Hematopoietic multipotent progenitor cell treated with erythropoietin and hydrocortisone succinate and interleukin-3 and kit ligand, for 15 days (in vitro differentiated cells): ENCODE measurements at places on chromosomes 4 and X.

DNA sequence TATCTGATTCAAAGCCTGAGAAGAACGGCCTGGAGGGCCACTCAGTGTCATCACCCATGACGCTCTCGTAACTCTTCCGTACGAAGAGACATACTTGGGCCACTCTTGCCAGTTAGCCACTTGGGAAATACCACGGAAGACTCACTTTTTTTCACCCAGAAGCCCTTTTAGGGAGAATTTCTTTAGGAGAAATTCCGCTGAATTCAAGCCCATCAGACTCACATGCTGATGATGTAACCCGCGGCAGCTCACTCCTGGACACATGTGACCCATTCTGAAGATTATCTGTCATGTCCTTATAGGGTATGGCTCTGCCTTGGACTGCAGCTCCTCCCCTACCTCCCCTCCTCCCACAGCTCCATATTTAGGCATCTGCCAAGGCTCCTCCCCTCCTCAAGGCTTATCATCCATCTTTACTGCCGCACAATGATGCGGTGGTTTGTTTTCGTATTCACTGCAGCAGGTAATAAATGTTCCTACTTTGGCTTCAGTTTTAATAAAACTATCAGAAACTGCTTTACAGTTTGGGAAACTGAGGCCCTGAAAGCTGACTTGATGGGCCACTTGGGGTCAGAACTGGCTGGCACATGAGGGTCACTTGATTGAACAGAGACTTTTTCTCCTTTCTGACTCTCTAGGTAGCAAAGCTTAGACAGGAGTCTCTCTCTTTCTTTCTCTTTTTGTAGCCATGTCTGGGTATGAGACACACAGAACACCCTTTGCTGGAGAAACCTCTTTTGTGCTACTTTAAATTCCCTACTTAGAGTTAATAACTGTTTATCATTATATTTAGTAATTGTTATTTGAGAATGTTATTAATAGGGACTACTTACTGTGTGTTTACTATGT lies 42.1 kb downstream of the RHOH start:
- DNase-seq: peak; percentile 22

DNA sequence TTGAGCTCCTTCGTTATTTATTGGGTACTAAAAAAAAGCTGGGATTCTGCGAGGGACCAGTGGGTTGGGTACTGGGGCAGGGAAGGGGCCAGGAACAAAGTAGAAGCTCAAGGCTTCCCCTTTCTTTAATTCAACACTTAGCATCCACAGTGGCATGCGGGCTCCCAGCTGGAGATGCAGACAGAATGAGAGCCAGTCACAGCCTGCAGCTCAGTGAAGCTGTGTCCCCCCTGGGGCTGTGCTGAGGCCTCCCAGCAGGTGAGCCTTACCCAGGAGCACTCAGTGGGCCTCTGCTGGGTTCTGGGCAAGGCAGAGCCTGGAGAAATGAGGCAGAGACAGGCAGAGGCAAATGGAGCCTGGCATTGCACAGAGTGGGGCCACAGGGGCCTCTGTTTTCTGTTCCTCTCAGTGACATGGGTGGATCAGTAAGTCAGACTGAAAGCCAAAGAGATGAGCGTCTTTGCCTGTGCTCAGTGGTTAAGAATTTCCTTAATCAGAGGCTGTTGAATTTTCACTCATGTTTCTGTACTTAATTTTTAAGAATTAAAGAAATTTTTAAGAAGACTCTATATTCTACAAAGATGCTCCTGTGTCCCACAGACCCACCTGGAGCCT lies 181.4 kb upstream of the RBPJ start:
- DNase-seq: no peak

DNA sequence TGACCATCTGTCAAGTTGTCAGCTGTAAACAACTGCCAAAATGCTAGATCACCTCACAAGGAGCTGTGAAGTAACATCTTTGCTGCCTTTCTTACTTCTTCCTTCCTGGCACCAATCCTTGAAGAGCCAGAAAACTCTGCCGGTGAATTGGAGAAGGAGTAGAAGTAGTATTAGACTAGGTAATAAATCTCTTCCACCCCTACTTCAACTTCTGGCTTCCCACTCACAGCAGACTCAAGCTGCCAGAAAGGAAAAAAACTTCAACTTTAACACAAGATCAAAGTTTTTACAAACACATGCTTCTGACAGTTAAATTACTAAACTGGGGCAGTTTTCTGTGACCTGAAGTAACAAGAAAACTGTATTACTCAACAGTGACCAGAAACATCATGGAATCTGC lies 164.7 kb upstream of the SLC7A11 start:
- no peak for DNase-seq

DNA sequence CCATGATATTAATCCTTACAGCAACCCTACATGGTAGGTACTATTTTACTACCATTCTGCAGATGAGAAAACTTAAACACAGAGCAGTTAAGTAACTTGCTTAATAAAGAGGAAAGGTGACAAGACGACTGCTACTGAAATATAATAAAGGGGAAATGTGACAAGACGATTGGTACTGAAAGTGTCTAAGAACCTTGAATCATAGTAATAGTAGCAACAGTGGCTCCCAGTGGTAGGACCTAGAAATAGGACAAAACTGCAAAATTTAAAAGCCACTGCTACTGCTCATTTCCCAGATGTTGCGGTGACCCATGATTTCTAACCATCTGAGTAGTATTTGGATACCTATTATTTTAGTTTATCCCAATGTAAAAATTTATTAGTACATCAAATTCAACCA lies 89.5 kb downstream of the TASL start:
- no peak for DNase-seq

DNA sequence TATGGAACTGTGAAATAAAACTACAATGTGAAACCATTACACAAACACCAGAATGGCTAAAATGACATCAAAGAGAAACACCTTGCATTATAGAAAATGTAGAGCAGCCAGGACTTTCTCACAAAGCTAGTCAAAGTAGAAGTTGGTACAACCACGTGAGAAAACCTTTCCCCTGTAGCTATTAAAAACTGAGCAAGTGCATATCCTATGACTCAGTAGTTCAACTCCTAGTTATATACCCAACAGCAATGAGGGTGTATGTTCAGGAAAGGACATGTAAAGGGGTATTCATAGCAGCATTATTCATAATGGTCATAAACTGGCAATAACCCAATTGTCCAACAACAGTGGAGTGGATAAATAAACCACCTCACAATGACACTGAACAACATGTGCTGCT lies 177.5 kb upstream of the NUDT10 start:
- DNase-seq: no peak

GRCh38 chr4:181158971-181159370 lies 1084.2 kb upstream of the TENM3 start:
- no peak for DNase-seq

DNA sequence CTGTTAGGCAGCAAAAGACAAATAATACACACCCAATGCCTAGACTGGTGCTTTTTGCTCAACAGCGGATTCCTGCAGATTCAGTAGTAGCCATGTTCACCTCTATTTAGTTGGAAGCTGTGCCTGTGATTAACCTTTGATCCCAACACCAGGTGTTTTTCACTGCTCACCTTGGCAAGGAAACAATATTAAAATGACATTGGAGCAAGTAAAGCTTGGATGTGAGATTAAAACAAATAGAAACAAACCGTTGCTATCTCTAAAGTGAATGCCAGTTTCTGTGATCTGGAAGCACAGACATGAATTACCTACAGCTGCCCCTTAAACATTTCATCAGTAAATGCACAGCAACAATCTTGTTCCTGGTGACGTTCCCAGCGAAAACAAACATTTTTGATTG lies 35.7 kb downstream of the MAGEB17 start:
- DNase-seq: no peak

- DNase-seq: no peak
Observed at GRCh38 chr4:6750286-6751221, 32.0 kb upstream of the KIAA0232 start.

- no peak for DNase-seq
Observed at GRCh38 chr4:153518001-153518400, 51.8 kb downstream of the TMEM131L start.

- no peak for DNase-seq
Observed at GRCh38 chr4:124526331-124526730, 186.2 kb downstream of the ANKRD50 start.

DNA sequence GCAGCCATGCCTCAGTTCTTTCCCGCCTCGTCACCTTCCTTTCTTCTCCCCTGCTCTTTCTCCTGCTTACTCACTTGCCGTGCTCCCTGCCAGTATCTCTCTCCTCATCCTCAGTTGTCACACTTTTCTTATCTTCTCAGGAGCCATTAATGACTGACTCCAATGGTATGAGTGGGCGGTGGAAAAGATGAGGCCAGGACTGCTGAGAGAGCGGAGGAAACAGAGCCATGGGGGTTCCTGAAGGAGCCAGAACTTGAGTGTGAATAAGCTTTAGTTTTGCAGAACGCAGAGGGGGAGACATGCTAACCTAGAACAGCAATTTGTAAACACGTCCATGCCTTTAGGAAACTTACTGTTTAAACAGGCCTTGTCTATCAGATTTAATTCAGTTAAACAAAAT lies 126.5 kb downstream of the CHIC2 start:
- no peak for DNase-seq

DNA sequence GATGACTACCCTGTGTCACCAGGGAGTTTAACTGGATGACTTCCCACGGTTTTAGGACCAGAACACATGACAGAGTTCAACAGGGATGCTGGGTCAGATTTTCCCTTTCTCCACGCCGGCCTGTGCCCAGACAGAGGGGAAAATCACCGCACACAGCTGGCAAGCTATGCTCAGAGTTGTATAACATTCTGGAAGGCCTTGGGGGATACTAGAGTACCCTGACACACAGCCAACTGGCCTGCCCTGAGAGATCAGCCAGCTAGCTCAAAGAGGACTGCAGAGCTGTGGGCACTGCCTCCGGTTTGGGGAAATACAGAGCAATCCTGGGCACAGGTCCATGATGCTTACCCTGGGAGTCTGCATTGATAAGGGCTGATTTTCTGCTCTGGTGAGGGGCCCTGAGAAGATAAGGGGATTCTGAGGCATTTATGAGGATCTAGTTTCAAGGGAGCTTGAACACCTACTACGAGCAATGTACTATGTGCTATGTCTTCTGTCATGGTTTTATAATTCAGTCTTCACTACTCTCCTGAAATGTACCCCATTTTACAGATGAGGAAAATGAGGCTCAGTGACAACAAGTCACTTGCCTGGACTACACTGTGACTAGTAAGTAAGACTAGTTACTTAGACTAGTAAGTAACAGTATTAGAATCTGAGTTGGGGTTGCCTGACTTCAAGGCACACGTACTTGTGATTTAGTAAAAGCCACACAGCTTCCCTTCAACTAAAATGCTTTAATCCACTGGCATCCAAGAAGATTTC lies 14.7 kb downstream of the C4orf54 start:
- no peak for DNase-seq

- DNase-seq: no peak
Observed at GRCh38 chr4:126991965-126992364, 640.8 kb upstream of the INTU start.

DNA sequence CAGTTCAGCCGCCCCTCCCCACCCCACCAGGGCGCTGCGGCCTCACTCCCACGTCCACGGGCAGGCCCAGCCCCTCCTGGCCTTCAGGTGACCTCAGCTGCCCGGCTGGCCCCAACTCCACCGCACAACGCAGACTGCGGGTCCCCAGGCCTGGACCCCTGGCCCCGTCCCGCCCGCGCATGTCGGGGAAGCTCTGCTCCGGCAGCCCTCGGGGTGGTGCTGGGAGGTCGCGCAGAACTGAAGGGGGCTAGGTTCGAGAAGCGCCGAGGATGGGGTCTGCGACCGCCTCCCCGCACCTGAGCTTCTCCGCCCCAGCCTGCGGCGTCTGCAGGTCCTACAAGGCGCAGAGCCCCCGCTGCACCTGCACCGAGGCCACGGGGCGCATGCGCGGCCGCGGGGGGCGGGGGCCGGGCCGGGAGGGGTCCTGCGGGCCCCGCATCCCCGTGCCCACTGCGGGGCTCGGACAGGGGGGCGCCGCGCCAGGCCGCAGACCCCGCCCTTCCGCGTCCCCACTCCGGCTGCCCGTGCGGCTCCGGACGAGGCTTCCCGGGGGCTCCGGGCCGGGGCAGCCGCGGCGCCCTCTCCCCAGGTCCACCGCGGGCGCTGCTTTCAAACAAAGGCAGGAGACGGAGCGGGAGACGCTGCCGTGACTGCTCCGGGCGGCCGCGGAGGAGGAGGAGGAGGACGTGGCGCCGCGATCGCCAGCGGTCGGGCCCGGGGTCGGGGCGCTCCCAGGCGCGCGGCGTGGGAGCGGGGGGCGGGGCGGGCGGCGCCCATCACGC lies 672 bp upstream of the NAT8L start:
- no peak for DNase-seq

DNA sequence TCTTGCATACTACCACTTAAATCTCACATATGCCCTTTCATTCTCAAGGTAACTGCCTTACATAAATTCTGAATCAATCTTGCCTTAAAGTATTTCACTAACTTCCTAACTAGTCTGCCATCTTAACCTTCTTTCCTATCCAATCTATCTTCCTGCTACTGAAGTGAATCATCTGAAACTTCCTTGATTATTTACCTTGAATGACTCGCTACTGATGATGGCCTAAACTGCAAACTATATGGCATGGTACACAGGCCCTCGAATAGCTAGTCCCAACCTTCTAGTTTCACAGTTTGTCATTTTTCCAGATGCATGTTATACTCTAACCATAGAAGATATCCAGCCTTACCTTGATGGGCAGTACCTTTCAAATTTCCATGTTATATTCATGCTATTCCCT lies 19.9 kb downstream of the PHKA1 start:
- DNase-seq: no peak

DNA sequence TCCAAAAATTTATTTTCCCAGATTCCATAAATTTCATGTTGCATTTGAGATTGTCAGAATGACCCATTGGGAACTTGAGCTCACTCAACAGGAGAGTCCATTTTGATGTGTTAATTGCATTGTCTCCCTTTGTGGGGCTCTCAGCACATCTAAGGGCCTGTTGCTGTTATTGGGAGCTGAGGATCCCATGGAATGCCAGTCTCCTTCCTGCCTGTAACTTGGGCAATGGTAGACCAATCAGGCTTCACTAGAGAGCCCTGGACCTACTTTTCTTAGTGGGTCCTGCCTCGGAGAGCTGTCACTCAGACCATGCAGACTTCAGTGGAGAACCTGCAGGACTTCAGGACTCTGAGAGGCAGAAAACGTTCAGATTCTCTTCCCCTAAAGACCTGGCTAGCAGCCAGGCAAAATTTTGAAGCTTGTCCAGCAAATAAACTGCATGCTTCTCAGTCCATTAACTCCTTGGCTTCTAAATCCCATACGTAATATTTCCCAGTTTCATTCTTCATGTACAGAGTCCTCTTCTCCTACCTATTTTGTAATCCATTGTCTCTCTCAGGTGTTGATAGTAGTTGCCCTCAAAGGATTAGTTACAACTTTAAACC lies 25.1 kb downstream of the OCRL start:
- no peak for DNase-seq

DNA sequence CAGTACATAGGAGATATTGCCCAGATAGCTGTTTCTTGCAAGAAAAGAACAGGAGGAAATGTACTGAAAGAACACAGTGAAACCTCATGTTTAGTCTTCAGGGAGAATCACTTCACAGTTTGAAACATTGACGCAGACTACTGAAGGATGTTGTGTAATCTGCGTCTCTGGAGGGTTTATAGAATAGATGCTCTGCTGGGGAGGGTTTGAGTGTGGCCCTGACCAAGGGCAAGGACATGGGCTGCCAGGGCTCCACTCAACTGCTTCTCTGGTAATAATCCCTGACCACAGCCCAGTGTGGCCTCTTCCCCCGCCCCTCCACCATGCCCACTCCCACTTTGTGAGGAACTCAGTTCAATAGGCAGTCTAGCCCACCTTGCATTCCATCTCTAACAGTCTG lies 15.8 kb upstream of the ACE2 start:
- DNase-seq: no peak

- DNase-seq: no peak
Observed at GRCh38 chrX:111877681-111878080, 1.7 kb downstream of the TRPC5OS start.
